ENCODE measurements at places on chromosomes 2 and 18.
A peak's percentile ranks its signal among the peaks of the same experiment; 100 is the strongest.

- DNase-seq: peak; percentile 6
Observed at GRCh38 chr2:45311559-45311958, 299.5 kb downstream of the SRBD1 start.

DNA sequence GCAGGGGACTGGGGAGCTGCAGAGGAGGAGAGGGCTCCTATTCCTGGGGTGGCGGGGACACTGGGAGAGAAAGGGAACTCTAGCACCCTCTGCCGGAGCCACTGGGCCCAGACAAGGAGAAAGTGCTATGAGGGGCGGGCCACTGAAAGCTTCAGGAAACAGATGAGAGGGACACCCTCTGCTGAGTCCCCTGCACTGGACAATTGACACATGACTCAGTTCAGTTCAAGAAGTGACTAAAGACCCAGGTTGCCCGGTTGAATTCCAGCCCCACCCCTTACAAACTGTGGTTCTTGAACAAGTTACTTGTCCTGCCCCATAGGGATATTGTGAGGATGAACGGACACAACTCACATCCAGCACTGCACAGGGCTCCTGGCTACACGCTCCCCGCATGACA is 5.0 kb downstream of the RUFY4 start:
- DNase-seq: peak; percentile 16

- no peak for DNase-seq
Observed at GRCh38 chr2:112636605-112637288, 9.0 kb upstream of the SLC20A1 start.

DNA sequence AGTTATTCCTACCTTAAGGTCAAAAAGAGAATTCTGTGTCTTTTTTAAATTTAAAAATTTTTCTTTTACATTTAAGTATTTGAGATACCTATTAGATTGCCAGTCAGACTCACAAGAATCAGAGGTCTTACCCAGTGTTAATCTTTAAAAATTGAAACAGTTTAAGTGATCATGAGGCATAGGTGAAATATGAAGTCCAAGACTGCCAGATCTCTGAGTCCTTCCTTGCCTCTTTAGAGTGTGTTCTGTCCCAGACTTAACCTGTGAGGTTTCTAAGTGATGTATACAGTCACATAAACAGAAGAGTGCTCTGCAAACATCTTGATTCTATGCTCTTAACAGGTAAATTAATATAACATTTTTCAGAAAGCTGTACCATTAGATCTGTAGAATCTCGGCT is 40.6 kb downstream of the ACTR3 start:
- DNase-seq: no peak

GRCh38 chr2:206154197-206154596 is 5.0 kb downstream of the NDUFS1 start:
- no peak for DNase-seq

DNA sequence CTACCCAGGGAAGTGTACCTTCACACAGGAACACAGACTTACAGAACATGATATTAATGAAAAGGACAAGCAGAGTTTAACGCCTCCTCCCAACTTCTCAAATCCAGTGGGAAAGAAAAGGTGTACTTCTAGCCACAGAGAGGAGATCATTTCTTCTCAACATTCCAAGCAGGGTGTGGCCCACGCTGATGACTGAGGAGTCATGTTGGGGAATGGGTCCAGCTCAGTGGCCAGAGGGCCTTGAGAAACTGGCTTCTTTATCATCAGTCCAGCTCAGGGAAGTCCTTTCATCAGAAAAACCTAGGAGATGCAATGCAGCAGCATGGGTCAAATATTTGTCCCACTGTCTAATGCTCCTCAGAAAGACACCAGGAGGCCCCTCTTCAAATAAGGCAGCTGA is 63.0 kb downstream of the RBM43 start:
- DNase-seq: no peak

- no peak for DNase-seq
Observed at GRCh38 chr2:50863218-50863617, 168.7 kb downstream of the NRXN1 start.

- no peak for DNase-seq
Observed at GRCh38 chr18:47425365-47425764, 173.9 kb upstream of the SKOR2 start.

DNA sequence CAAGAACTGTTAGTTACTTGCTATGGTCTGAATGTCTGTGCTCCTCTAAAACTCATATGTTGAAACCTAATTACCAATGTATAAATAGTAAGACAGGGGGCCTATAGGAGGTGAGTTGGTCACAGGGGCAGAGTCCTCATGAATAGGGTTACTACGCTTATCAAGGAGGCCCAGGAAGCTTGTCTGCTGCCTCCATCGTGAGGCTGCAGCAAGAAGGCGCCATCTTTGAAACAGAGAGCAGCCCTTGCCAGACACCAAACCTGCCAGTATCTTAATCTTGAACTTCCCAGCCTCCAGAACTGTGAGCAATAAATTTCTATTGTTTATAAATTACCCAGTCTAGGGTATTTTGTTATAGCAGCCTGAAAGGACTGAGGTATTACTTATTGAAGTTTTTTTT is 79.1 kb downstream of the TGIF1 start:
- no peak for DNase-seq

GRCh38 chr2:144198116-144198515 is 321.8 kb downstream of the ZEB2 start:
- no peak for DNase-seq

- no peak for DNase-seq
Observed at GRCh38 chr18:28411806-28412205, 234.9 kb upstream of the CDH2 start.

- no peak for DNase-seq
Observed at GRCh38 chr2:175844169-175844568, 157.9 kb downstream of the LNPK start.

DNA sequence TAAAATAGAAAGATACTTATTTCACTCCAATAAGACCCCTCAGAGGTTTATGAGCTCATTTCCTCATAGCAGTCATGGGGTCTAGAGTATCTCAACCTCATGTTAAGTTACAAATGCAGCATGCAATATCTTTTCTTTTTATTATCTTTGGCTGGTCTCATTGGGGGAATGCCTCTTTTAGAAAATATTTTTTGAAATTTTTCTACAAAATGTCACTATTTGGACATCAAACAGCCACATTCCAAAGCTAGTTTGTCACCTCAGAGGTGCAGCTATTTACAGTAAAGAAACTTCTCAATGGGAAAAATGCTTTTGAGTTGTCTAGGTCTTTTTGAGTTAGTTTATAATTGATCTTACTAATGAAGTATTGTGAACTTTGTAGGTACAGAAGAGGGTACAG is 370.7 kb upstream of the LRATD1 start:
- DNase-seq: no peak
